Mesothelial cell of epicardium (in vitro differentiated cells): ENCODE measurements at places on chromosomes 3 and 15.

DNA sequence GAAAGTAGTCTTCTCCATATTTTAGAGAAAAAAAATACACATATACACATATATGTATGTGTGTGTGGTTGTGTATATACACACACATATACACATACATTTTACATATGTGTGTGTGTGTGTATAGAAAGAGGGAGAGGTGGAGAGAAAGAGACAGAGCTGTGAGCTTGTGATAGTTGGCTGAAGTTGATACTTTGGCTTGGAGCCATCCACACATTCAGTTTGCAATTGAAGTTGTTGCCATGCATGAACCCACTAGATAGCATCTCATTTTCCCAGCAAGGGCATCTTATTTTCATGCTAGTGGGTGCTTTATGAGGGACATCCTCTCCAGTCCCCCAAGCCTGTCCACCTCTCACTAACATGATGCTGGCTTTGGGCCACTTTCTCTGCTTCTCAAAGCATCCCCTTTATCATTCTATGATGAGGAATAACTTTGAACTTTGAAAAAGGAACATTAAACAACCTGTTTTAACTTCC lies 228.6 kb downstream of the ZNF621 start:
- peaks cover 2% of the 10 kb centered on the region for H3K27me3 ChIP-seq
- no peak overlapping the region for H3K27ac ChIP-seq
- no peak overlapping the region for H3K4me3 ChIP-seq

- H3K27ac ChIP-seq, result no peak overlapping the region
- H3K4me1 ChIP-seq, result peaks cover 11% of the 10 kb centered on the region
- no peaks in the 10 kb centered on the region for H3K27me3 ChIP-seq
- no peaks in the 10 kb centered on the region for H3K36me3 ChIP-seq
- no peak overlapping the region for H3K4me3 ChIP-seq
Measured at GRCh38 chr3:190581041-190581541, 67.2 kb downstream of the IL1RAP start.

GRCh38 chr3:14988988-14989394 lies 41.6 kb downstream of the NR2C2 start:
- H3K4me1 ChIP-seq, result peaks cover 16% of the 10 kb centered on the region
- DNase-seq, result no peak
- no peaks in the 10 kb centered on the region for H3K27me3 ChIP-seq

DNA sequence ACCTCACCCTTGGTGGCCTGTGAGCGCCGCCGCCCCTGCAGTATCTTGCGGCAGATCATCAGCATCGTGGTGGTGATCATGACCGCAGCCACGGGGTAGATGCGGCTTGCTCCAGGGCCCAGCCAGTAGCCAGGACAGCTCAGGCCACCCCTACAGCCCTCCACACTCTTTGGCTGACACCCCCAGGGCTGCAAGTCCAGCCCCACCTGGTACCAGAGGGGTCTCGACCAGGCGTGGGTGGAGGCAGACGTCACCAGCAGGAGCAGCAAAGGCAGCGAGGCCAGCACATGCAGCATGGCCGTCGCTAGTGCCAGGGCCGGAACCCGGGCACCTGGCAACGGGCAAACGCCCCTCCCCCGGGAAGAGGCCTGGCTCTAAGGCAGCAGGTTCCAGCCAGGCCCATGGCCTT lies at the start of gene TMEM89:
Gene TMEM89, minus strand, starts transcription at position 309 of the 409 bp plus-strand sequence. Its CDS starts 13 bp downstream, at position 296.
- no peaks in the 10 kb centered on the region for H3K27me3 ChIP-seq
- H3K4me3 ChIP-seq, result no peak within 1 kb of the TSS
- DNase-seq, result no peak
- peaks cover 12% of the 10 kb centered on the region for H3K36me3 ChIP-seq
- no peaks in the 10 kb centered on the region for H3K4me1 ChIP-seq

DNA sequence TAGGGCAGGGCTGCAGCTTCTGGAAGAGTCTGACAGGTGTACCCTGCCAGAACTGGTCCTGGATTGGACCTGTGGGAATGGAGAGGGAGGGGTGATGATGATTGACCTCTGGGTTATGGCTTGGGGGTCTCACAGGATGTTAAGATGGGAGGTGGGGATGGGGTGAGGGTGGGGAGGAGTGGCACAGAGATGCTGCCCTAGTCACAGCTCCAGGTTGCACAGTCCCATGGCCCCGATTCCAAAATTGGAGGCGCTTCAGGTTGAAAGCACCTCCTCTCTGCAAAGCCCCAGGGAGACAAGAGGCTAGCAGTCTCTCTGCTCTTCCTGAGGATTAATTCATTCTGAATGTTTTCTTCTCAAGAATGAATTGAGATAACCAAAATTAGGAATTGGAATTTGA lies 101.4 kb downstream of the FAM43A start:
- H3K4me1 ChIP-seq, result peaks cover 12% of the 10 kb centered on the region
- H3K4me3 ChIP-seq, result no peak overlapping the region
- no peak overlapping the region for H3K27ac ChIP-seq
- H3K36me3 ChIP-seq, result no peaks in the 10 kb centered on the region
- H3K27me3 ChIP-seq, result no peaks in the 10 kb centered on the region

DNA sequence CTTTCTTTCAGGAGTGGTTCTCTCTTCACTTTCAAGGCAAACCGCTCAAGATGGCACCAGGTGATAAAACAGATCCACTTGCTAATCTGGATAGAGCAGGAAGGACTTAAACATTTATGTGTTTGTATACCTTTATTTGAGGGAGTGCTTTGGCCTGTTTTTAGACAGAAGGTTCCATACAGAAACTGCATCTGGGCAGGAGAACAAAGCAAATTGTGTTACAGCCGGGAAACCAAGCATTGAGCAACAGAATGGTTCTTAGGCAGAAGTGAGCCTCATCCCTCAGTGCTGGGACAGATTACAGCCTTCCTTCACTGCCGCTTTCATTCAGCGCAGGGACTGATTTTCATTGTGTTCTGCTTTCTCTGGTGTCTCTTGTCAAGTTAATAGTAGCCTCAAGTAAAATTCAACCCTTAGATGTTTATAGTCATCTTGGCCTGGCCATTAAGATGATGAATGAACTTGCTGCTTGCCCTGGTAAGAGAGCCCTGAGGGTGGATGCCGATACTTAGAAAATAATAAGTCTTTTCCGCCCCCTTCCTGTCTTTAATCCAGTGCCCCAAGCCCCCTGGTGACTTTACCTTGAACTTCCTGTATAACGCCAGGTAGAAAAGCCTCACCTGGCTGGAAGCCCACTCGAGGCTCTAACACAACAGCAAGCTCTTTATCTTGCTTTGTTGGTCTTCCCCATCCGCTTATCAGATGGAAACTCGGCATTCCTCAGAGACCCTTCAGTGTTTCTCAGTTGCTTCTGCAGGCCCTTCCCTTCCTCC lies 168.0 kb upstream of the CTDSPL start:
- DNase-seq, result no peak
- H3K4me1 ChIP-seq, result peaks cover 28% of the 10 kb centered on the region
- peak overlapping the region; percentile 46 for H3K4me3 ChIP-seq
- H3K27me3 ChIP-seq, result no peaks in the 10 kb centered on the region
- no peaks in the 10 kb centered on the region for H3K36me3 ChIP-seq

DNA sequence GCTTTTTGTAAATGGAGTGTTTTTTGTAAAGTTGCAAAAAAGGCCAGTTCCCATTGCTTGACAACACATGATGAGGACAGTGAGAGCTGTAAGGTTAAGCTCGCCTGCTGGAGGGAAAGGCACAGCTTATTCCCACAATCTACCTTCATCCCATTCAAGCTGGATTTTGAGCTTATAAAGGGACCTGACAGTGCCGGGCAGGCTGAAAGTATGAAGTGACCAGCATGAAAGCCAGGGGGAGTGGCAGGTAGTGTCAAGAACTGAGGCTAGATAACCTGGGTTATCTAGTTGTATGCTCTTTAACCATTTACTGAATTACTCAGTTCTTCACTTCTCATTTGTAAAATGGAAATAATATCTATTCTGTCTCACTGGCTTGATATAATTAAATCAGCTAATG lies 52.3 kb upstream of the KPNA4 start:
- no peak overlapping the region for H3K4me3 ChIP-seq
- no peaks in the 10 kb centered on the region for H3K36me3 ChIP-seq
- H3K27ac ChIP-seq, result no peak overlapping the region
- H3K4me1 ChIP-seq, result no peaks in the 10 kb centered on the region
- peaks cover 19% of the 10 kb centered on the region for H3K27me3 ChIP-seq
- no peak for DNase-seq

- H3K36me3 ChIP-seq, result peaks cover 19% of the 10 kb centered on the region
- no peak overlapping the region for H3K27ac ChIP-seq
- peaks cover 6% of the 10 kb centered on the region for H3K4me1 ChIP-seq
- H3K4me3 ChIP-seq, result no peak overlapping the region
- H3K27me3 ChIP-seq, result no peaks in the 10 kb centered on the region
- no peak for DNase-seq
Measured at GRCh38 chr3:13348661-13349396, 71.3 kb downstream of the NUP210 start.

- H3K27me3 ChIP-seq, result no peaks in the 10 kb centered on the region
- no peak overlapping the region for H3K4me3 ChIP-seq
- no peak overlapping the region for H3K27ac ChIP-seq
- H3K36me3 ChIP-seq, result no peaks in the 10 kb centered on the region
- no peak for DNase-seq
- H3K4me1 ChIP-seq, result peaks cover 15% of the 10 kb centered on the region
Measured at GRCh38 chr3:130826516-130827182, 67.2 kb upstream of the ATP2C1 start.

DNA sequence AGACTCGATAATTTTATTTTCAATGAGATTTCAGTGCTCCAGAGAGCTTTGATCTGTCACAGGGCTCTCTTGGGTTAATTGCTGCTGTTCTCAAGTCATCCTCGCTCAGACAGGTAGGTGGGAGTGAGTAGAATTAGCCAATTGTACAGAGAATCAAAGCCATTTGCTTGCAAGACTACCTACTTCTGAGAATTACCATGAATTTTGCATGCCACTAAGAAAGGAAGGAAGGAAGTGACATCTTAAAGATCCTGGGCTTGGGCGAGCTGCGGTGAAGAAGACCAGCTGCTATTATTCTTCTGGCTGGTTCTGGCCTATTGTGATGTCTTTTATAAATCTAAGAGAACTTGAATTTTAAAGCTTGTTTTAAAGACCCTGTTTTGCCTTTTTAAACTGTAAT lies 154.1 kb upstream of the LPP start:
- H3K4me3 ChIP-seq, result no peak overlapping the region
- H3K27me3 ChIP-seq, result no peaks in the 10 kb centered on the region
- no peaks in the 10 kb centered on the region for H3K36me3 ChIP-seq

- no peaks in the 10 kb centered on the region for H3K27me3 ChIP-seq
- H3K27ac ChIP-seq, result no peak overlapping the region
- H3K4me3 ChIP-seq, result no peak overlapping the region
- DNase-seq, result no peak
- no peaks in the 10 kb centered on the region for H3K4me1 ChIP-seq
Measured at GRCh38 chr15:35533130-35534110, 12.5 kb downstream of the DPH6 start.

DNA sequence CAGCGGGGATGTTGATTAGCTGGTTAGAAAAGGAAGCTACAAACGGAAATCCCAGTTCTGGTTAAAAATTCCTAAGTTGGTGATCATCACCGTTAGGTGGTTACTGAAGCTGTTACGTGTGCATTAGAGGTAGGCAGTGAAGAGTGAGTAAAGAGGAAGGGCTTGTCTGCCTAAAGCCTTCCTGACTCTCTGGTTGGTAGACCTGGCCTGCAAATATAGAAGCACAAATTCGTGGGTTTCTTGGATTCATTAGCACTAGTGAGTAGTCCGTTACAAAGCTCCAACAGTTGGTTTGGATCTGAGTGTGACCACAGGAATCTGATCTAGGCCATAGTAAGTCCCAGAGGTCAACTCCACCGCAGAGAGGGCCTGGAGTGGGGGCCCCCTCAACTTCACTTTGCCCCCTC lies 174.0 kb upstream of the TP63 start:
- H3K27me3 ChIP-seq, result no peaks in the 10 kb centered on the region
- H3K4me3 ChIP-seq, result no peak overlapping the region
- peaks cover 67% of the 10 kb centered on the region for H3K4me1 ChIP-seq
- peak overlapping the region; percentile 45 for H3K27ac ChIP-seq
- no peak for DNase-seq

DNA sequence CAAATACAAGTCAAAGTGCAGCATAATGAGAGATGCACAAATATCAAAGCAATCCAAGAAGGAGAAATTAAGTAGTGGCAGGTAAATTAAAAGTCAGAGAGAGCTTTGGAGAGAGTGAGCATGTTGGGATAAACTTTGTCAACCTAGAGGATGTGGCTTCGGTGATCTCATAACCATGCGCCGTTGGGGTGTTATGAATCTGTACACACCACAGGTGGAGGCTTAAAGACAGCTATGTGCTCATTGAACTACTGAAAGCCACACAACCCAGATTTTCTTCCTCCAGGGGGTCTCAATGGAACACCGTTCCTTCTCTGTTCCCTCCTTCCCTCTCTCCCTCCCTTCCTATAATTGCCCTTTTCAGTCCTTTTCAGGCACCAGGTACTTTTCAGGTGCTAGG lies 52.0 kb downstream of the SUCNR1 start:
- no peaks in the 10 kb centered on the region for H3K27me3 ChIP-seq
- H3K27ac ChIP-seq, result no peak overlapping the region
- H3K4me3 ChIP-seq, result no peak overlapping the region

DNA sequence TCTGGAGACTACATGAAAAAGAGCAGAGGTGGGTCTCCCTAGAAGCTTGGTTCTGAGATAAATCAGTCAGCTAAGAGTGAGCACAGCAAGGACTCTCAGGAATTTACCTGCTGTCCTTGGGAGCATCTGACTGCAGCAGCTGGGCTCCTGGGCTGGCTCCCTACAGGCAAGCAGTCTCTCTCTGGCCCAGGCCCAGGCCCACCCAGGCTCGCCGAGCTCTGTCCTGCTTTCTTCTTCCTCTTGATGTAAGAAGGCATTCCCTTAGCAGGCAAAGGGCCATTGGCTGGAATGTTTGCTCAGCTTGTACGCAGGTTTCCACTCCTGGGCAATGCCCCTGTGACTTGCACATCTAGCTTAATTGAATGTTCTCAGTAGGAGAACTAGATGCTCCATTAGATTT lies 4.3 kb upstream of the RBP2 start:
- H3K27ac ChIP-seq, result no peak overlapping the region
- no peak for DNase-seq
- H3K4me3 ChIP-seq, result no peak overlapping the region

DNA sequence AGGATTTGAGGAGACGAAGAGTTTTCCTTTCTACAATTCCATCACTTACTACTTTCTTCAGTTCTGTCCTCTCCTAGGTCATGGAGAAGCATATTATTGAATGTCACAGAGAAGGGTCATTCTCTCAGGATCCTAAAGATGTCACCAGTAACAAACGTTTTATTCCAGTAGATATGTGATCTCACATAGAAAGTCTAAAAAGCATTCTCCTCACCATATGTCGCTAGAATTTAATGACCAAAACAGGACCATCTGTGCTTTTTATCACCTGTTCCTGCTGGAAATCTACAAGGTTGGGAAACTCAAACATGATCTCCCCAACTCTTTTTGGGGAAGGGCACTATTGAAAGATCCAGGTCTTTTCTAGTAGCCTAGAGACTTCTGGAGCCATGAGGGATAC lies 24.0 kb upstream of the FRMD5 start:
- H3K27me3 ChIP-seq, result peaks cover 16% of the 10 kb centered on the region
- DNase-seq, result no peak
- peaks cover 1% of the 10 kb centered on the region for H3K4me1 ChIP-seq
- no peak overlapping the region for H3K4me3 ChIP-seq
- H3K36me3 ChIP-seq, result no peaks in the 10 kb centered on the region

- no peak overlapping the region for H3K4me3 ChIP-seq
- peaks cover 17% of the 10 kb centered on the region for H3K4me1 ChIP-seq
- DNase-seq, result no peak
- peaks cover 3% of the 10 kb centered on the region for H3K27me3 ChIP-seq
- no peaks in the 10 kb centered on the region for H3K36me3 ChIP-seq
- peak overlapping the region; percentile 81 for H3K27ac ChIP-seq
Measured at GRCh38 chr15:40245666-40246450, 7.0 kb downstream of the PAK6 start.

- no peaks in the 10 kb centered on the region for H3K36me3 ChIP-seq
Measured at GRCh38 chr3:143753006-143753405, 95.3 kb downstream of the SLC9A9 start.

GRCh38 chr15:82995938-82996337 lies 9.9 kb downstream of the RAMAC start:
- H3K27ac ChIP-seq, result no peak overlapping the region
- H3K36me3 ChIP-seq, result peaks cover 7% of the 10 kb centered on the region
- no peak for DNase-seq
- H3K27me3 ChIP-seq, result no peaks in the 10 kb centered on the region
- no peak overlapping the region for H3K4me3 ChIP-seq
